ENCODE measurements at places on chromosomes 2 and 18.

GRCh38 chr2:169036736-169037440 lies 5.8 kb upstream of the ABCB11 start:
- DNase-seq = no peak

GRCh38 chr2:149661844-149662243 lies 74.3 kb upstream of the MMADHC start:
- DNase-seq = no peak

DNA sequence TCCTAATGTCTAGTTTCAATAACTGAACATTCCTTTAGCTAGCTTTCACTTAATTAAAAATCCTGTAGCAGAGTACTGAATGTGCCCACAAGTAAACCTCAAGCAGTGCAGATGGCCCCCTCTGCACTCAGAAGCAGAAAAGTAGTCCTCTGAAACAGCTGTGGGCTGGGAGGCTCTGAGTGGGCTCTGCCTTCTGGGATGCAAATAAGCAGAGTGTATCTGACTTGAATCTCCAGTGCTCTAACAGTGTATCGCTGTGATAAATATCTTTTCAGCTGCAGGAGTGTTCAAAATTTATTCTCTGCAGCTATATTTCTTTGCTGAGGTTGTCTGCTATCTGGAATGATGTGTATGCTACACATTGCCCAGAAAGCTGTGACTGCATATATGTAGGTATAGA lies 44.8 kb upstream of the SYT4 start:
- DNase-seq = no peak

- DNase-seq = no peak
Measured at GRCh38 chr2:240151477-240152031, 11.1 kb upstream of the OTOS start.

DNA sequence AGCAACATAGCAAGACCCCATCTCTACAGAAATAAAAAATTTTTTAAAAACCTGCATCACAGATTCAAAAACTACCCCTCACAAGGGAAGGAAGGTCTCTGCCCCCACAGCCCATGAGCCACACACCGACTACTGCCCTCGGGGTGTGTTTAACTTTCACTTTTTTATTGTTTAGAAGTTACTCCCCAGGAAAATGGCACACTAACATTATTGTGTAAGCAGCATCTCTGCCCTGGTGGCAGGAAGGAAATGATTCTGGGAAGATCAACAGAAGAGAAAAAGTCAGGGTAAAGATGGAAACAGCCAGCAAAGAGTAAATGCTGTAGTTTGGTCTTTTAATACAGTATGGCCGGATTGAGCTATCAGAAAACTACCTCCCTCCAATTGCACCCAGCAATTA lies 21.9 kb downstream of the TRABD2A start:
- DNase-seq = no peak

GRCh38 chr2:123644053-123644452 lies 381.0 kb upstream of the CNTNAP5 start:
- DNase-seq = no peak

- no peak for DNase-seq
Measured at GRCh38 chr2:149648282-149649030, 60.9 kb upstream of the MMADHC start.

All from NCI-H1417 (cell line).